Foreskin fibroblast (primary cell): ENCODE measurements at places on chromosomes 3 and 15.

GRCh38 chr3:177124882-177125281 is 72.4 kb downstream of the TBL1XR1 start:
- peak; percentile 5 for DNase-seq

- DNase-seq, result no peak
These were observed 50.6 kb downstream of the DUT start for GRCh38 chr15:48381861-48382260.

DNA sequence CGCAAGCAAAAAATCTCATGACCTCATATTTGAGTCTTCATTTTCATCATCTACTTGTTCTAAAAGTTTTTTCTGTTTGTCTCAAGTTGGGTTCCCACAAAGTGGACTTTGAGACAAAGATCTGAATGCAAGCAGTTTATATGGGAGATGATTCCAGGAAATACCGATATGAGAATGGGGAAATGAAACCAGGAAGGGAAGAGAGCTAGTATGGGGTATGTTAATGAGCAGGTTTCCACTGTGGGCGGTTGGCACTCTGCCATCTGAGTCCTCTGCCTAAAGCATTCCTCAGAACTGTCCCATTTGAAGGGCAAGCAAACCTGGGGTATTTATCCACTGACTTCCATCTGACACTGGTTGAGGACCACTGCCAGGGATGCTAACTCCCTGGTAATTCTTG is 8.8 kb downstream of the ADPRH start:
- DNase-seq, result no peak

DNA sequence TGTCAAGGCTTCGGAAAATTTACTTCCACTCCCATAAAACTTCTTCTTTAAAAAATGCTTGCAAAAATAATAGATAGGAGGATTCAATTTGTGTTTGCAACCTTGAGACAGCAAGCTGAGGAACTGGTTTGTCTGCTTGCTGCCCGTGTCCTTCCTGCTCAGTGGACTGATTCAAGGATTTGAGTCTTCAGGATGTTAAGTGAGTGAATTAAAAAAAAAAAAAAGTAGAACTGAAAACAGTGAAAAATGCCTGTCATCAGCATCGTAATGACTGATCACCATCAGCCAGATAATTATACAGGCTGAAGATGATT is 453.7 kb downstream of the FGF12 start:
- DNase-seq, result no peak

DNA sequence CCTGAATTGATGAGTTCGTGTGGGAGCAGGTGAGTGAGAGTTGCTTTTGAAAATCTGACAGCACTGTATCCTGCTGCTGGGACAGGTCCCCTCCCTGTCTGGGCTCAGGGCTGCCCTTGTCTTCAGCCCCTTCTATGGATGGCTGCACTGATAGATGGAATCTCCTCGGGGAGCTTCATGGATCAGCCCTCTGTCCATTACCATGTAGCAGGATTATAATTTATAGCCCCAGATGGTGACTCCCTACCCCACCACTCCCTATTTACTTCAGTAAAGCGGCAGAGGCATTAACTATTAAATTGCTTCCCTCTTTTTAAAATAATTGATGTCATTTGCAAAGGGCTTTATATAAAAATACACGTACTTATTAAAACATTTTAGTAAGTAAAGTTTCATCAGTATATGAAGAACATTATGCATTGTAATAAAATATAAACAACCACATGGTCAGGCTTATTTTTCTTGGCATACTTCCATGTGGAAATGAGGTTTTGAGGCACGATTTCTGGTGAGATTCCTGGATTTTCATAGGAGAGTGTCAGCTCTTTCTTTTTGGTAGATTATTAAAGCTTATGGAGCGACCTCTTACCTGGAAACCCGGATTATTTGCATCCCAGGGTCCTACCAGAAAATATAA is 38.5 kb downstream of the MAP3K13 start:
- DNase-seq, result peak; percentile 6

DNA sequence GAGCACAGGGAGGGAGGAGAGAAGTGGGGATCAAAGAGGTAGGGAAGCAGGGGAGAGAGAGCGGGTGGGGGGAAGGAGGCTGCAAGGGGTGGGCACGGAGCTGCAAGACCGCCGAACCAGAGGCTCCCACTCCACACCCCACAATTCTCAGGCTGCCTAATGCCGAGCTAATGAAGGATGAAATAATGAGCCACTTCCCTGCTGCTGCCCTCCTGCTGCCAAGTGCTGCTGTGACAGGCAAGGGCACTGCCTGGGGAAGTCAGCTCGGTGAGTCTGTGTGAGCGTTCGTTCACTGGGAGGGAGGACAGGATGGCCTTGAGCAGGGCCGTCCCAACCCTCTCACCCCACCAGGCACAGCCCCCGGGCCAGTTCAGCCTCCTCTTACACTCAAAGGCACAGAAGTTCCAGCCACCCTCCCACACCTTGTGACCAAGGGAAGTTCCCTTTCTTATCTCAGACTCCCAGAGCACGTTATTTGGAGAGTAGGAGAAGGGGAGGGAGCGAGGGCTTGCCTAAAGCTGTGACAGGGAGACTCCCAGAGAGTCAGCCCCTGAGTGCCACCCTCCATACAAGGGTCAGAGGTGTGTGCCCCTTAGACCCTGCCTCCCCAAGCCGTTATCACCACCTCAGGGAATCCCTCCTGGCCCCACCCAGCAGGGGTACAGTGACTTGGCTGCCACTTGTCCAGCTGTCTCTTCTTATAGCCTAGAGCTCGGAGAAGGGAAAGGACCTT is 12.4 kb downstream of the GLYCTK start:
- peak; percentile 56 for DNase-seq

- no peak for DNase-seq
These were observed 39.0 kb downstream of the RASA2 start for GRCh38 chr3:141525814-141526213.

- no peak for DNase-seq
These were observed 170.0 kb downstream of the SEMA6D start for GRCh38 chr15:47887241-47887800.

DNA sequence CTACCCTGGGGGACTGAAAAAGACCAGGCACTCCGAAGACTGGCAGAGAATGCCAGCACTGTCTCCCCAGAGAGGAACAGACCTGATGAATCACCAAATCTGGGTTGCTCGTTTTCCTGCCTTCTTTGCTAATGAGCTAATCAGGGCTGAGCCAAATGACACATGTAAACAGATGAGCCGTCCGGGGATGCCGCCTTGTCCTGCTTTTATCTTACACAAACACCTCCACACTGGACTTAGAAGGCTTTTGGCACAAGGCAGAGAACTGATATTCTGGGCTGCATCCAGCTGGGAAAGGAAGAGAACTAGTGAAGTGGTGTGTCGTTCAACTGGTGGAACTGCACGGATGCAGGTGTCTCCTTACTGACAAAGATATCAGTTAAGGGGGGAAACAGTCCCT is 88.1 kb downstream of the MECOM start:
- no peak for DNase-seq

DNA sequence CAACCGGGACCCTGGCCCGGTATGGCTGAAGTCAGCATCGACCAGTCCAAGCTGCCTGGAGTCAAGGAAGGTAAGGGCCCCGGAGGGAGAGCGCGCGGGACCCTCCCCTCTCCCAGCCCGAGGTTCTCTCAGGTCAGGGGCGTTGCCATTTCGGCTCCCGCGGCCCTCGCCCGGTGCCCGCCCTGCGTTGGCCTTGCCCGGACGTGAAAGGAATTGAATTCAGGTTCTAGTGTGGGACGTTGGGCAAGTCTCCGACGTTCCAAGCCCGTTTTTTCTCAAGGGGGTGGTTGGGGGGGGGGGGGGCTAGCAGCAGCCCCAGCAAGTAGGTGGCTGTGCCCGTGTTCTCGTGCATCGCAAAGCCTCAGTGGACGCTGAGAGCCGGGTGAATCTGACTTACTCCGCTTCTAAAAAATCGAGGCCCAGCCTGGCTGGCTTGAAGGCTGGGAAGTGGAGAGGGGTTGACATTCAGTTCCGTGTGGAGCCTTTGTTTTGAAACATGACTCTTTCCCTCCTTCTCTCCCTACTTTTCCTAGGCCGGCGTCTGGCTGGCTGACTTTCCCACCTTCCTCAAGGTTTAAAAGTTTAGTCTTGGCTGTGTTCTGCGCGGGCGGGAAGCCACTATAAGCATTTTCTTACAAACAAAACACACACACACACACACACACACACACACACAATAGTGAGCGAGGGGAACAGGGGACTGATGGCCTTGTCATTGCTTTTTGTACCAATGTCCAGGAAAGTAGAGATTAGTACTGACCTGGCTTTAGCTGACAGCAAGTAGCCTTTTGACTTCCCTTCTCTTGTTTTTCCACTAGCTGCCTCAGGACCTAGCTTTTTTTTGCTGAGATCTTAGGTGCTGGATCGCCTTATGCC is at the start of gene UTS2B:
Gene UTS2B (minus strand): TSS at position 873 of the 876 bp plus-strand sequence. CDS start 48,337 bp downstream, outside the sequence.
- peak; percentile 69 for DNase-seq

DNA sequence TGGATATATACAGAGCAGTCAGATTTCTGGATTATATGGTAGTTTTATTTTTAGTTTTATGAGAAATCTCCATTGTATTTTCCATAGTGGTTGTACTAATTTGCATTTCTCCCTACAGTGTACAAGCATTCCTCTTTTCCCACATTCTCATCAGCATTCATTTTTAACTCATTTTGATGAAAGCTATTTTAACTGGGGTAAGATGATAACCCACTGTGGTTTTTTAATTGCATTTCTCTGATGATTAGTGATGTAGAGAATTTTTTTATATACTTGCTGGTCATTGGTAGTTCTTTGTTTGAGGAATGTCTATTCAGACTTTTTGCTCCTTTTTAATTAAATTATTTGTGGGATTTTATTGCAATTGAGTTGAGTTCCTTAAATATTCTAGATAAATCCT is 903.6 kb downstream of the DIPK2A start:
- no peak for DNase-seq

- peak; percentile 69 for DNase-seq
These were observed 513 bp downstream of the VGLL4 start for GRCh38 chr3:11643201-11643603.

- DNase-seq, result peak; percentile 78
These were observed 95.3 kb downstream of the TMCO5A start for GRCh38 chr15:38029736-38030135.

- no peak for DNase-seq
These were observed 236.7 kb downstream of the ADAMTSL3 start for GRCh38 chr15:83890587-83890986.

GRCh38 chr3:29145360-29145759 is 135.5 kb upstream of the RBMS3 start:
- DNase-seq, result no peak

GRCh38 chr15:81940467-81941451 is 105.1 kb downstream of the MEX3B start:
- DNase-seq, result peak; percentile 25

DNA sequence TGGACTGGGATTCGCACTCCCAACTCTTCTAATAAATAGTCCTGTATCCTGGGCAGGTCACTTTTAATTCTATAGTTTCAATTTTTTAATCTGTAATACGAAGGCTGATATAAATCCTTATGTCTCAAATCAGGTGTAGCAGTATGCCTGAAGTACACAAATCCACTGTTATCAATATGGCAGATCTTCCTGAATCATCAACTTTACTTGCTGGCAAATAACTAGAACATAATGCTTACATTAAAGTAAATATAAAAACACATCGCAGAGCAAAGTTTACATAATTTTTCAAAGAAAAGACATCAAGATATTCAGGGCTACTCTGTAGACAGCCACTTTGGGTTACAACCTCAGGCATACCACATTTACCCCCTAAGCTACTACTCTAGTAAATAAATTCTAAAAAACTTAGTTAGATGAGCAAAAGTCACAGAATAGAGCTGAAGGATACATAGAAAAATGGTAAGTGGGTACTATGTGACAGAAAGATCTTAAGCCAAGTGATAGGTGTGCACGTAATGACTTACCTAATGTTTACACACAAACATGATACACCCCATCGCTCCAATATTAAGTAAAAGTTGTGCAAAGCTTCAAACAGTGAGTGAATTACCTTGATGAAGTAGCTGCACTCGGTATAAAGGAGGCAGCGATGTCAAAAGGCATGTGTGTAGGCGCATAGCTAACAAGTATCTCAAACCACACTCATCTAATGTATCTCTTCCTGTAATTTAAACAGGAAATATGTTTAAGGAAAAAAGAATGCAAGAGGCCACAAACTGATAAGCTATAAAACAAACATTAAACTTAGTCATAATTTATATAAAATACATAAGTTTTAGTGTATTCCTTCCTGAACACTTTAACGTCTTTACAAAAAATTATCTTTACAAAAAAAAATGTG is 127.9 kb downstream of the DMXL2 start:
- no peak for DNase-seq

DNA sequence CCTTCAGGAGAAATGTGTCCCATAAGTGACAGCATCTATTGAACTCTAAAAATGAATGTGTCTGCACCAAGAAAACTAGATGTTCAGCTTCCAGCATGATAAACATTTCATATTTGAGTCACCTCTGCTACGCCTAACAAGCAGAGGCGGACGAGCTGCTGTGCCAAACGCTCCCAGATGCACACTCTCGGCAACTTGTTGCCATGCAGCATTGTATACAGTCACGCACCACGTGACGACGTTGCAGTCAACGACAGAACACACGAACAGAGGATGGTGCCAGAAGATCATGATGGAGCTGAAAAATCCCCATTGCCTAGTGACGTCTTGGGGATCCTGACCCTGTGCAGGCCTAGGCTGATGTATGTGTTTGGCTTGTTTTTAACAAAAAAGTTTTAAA is 137.5 kb downstream of the XXYLT1 start:
- peak; percentile 77 for DNase-seq

GRCh38 chr3:64300790-64301423 is 75.6 kb upstream of the PRICKLE2 start:
- peak; percentile 88 for DNase-seq

DNA sequence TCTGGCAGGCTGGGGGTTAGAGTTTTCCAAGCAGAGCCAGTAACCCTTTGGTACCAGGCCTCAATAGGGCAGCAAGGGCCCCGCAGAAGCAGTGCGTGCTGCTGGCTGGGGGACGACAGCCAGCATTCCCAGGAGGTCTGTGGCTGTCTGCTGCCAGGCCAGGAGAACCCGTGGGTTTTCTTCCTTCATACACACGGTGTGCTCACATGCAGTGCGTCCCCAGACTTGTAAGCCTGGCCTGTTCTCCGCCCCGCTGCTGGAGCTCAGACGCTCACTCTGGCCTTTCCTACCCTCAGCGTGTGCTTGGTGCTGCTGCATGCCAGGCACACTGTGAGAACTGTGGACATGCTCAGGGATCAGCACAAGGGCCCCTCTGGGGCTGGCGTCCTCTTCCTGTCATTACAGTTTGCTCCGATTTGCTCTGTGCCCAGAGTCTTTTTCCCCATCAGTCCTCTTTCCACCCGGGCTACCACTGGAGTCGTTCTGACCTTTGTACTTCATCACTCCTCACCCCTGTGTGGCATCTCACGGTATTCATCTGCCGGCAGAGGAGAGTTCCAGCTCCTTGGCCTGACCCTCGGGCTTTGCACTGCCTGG is 149.5 kb downstream of the DNAJB8 start:
- peak; percentile 42 for DNase-seq

DNA sequence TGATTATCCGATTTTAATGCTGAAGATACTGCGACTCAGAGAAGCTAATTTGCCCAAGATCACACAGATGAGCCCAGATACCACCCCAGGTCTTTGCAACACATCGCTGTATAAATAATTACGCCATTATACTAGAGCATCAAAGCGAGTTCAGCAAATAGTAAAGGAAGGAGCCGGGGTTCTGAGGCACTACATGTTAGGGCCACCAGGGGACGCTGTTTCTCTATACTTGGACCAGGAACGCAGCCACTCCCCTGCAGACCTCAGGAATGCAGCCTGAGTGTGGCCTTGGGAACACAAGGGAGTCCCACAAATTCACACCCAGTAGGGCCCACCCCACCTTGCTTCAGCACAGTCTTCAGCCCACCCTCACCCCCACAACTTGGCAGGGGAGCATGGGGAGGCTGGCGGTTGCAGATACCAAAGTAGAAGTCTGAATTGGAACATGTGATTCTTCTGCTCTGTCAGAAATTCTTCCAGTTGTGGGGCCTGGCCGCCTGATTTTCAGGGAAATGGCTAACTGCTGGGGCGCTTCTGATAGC is 57.8 kb upstream of the RYK start:
- peak; percentile 89 for DNase-seq
